ENCODE measurements at places on chromosomes 6 and 20.

GRCh38 chr20:10507052-10507451 is 71.9 kb downstream of the SLX4IP start:
- no peak for DNase-seq

DNA sequence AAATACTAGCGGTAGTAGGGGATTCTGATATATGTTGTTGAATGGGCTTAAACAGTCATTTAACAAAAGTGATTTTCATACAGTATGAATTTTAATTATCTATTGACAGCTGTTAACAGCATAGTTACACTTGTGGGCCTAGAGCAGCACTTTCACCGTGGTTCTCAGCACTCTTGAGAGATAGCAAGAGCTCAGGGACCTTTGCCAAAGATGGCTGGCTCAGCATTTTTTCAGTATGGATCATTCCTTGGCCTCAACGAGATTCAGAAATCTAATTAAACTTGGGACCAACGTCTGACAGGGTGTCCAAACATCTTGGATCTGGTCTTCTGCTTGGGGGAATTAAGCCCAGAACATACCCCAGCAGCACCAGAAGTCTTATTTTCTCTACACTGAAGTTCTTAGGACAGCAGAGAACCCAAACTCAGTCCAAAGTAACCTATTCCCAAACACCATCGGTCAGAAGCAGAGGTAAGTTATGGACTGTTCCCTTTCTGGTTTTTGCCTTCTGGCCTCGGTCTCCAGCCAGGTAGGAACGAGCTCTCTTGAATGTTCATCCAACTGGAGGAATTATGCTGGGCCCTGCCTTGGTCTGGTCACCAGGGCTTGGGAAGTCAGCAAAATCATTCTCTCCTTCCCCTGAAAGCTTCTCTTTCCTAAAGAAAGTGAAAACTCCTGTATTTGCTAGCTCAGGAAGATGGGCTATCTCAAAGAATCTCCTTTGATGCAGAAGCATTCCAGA is 25.7 kb downstream of the PRPH2 start:
- DNase-seq, result no peak

- DNase-seq, result peak; percentile 16
Observed at GRCh38 chr6:137309078-137309762, 90.0 kb upstream of the IFNGR1 start.

- DNase-seq, result peak; percentile 87
Observed at GRCh38 chr6:32439602-32440214, at the start of gene HLA-DRA. Gene HLA-DRA (plus strand): TSS chr6:32439887. CDS start chr6:32439951, 64 bp downstream.

- peak; percentile 15 for DNase-seq
Observed at GRCh38 chr6:142679907-142680700, 264.9 kb downstream of the HIVEP2 start.

DNA sequence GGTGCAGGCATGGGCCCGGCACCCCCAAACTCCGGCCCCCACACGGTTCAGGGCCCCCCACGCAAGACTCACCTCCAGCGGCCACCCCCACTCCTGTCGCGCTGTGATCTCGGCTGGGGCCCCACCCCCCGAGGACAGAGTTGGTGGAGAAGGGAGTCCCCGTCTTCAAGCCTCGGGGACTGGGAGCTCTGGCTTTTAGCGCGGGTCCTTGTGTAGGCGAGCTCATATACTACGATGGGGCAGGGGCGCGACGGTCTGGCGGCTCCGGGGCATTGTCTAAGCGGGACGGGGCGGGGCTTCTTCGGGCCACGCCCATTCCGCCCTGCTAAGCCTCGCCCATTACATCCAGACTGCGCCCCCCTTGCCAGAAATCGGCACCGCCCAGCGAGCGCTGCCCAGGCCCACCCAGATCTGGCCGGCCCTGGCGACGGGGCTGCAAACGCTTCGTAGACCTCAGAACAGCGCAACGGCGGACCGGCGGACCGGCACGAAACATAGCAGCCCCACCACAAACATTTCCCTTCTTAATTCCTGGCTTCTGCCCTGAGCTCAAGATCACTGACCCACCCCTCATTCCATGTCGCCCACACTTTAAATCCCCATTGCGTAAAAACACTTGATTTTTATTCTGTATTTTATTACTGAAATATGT is 1.0 kb upstream of the DDAH2 start:
- DNase-seq, result peak; percentile 58

DNA sequence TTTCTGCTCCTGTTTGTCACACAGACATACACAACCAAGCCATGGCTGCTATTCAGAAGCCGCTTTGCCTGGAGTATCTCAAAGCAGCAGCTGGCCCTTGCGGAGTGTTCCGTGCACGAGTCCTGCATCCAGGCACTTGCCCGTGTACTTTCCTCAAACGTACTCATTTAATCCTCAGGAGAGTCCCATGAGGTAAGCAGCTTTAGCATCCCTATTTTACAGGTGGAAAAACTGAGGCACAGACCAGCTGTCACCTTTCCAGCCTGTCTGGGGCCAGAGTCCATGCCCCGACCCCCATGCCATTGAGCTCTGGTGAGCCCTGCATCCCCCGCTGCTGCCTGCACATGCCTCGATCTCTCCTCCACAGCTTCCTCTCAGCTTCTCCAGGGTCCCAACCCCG is 130.0 kb downstream of the ERMARD start:
- DNase-seq, result no peak

DNA sequence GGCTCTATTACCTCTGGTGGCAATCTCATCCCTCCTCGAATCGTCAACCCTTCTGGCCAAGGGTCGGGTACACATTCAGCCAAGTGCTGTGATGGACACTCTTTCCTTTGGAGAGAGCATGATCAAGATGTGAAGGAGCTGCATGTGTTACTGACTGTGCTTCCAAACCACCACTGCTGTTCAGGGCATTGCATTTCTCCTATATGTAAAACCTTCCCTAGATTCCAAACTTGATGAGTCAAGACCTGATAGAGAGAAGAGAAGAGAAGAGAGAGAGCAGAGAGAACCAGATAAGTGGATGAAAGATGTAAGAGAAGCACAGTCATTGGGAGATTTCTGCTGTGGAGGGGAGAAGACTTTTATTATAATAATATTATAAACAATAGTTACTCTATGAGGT is 162.2 kb downstream of the KCNQ5 start:
- DNase-seq, result no peak

DNA sequence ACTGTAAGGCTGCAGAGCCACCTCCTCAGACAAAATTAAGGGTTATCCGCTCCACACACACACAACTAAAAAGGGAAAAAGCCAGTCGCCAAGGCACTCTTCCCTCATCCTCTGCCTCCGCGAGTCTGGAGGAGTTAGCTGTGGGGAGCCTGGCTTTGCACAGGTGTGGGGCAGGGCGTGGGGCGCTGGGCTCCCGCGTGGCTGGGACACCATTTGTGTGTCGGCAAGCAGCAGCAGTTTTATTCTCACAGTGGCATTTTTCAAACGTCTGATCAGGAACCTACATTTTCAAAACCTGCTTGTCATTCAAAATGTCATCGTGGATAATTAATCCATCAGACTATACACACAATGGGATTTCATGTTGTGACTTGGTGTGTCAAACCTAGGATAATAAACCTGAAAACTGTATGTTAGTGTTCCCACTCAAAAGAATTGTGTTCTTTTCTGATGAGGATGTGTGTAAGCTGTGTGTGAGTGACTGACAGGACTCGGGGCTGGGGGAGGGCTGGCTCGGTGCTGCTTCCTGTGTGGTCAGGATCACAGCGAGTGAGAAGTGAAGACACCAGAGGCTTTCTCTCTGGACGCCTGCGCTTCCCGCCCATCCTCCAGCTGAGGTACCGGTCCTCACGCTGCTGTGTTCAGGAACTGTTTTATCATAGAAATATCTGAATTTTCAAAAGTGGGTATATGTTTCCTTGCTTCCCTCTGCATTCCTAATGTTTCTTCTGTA is 83.1 kb downstream of the IRF4 start:
- DNase-seq, result peak; percentile 70

DNA sequence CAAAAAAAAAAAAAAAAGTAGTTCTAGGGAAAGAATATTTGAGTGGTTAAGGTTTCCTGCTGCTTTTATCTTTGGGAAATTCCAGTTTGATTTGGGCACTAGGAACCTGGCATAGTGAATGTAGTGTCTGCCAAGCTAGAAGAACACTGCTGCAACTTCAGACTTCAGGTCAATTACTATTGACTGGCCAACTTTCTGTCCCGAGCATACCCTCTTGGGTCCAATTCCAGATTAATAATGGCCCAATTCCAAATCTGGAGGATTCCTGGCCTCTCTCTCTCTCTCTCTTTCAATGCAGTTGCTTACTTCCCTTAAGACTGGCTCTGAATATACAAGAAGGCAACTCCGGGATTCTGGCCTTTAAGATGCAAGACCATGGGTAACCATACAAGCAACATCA is 74.9 kb downstream of the ANKEF1 start:
- no peak for DNase-seq

DNA sequence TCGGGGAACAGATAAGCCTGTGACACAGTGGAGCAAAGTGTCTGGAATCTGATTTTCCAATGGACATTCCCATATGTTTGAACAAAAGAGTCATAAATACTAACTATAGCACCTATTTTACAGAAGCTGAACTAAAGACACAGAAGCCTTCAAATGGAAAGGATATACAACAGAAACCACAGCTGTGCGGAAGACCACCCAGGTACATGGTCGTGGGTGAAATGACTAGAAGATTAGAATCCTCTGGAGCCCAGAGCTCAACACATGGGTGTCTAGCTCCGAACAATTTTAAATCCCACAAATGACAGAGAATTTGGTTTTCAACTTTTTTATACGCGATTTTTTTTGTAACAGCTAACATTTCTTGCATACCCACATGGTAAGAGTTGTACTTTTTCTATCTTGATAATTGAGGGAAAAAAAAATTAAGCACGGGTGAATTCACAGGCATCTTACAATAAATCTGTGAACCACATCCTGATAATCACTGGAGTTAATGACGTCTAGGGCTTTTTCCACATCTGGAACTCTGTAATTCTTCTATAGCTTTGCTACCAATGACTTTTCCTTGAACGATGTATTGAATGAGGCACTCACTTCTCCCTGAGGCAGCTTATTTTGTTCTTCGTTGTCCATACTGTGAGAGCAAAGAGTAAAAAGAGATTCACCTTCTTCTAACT is 271.1 kb upstream of the AGPAT4 start:
- no peak for DNase-seq

DNA sequence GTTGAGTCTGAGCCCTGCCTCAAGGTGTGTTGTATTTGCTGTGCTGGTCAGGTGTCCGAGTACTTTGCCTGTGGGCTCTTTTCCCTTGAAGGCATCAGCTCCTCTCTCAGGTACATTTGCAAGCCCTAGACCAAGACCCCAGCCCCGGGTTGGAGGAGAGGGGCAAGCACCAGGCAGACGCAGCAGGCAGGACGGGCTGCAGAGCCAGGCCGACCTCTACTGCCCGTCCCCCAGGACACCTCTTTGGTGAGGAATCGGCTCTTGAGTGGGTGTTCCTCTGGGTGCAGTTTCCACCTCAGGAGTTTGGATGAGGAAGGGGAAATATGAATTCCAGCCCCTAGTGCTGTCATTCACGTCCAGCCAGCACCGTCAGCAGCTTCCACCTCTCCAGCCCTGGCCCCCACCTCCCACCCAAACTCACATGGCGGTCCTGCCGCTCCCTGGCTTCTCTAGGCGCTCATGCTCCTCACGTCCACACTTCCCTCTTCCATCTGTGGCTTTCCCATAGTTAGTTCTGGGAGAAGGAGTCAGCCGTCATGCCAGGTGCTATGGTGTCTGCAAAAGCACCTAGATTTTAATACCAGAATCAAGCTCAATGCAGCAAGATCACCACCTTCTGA is 183.9 kb downstream of the DLL1 start:
- DNase-seq, result no peak

- DNase-seq, result no peak
Observed at GRCh38 chr6:166952121-166952520, 4.2 kb downstream of the RNASET2 start.

GRCh38 chr20:23291575-23292240 is 58.9 kb upstream of the NXT1 start:
- DNase-seq, result no peak

DNA sequence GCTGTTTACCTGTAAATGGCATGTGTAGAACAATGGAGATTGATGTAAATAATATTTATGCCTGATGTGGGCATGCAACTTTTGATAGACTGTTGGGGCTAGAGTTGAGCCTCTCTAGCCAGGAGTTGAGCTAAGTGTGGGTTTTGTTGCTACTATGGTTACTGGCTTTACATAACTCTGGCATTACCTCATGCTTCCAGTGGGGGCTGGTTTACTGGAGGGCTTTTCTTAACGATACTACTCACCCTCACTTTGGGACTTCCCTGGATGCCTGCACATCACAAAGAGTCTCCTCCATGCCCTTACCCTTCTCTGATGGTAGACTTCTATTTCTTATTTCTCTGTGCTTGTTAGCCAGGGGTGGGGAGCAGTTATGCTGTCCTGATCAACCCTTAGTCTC is 524.6 kb upstream of the CDH4 start:
- no peak for DNase-seq

DNA sequence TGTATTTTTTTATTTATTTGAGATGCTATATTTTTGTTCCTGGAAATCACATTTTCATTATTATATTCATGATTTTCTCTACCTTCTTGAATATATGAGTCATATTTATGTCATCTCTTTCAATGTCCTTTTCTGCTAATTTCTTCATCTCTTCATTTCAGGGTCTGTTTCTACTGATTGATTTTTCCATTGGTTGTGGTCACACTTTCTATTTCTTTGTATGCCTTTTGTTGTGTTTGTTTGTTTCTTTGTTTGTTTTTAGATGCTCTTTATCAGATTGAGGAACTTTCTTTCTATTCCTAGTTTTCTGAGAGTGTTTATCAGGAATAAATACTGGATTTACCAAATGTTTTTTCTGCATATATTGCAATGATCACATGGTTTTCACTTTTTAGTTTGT is 16.9 kb upstream of the MDFI start:
- no peak for DNase-seq

GRCh38 chr6:148716811-148717210 is 30.0 kb upstream of the UST start:
- no peak for DNase-seq

DNA sequence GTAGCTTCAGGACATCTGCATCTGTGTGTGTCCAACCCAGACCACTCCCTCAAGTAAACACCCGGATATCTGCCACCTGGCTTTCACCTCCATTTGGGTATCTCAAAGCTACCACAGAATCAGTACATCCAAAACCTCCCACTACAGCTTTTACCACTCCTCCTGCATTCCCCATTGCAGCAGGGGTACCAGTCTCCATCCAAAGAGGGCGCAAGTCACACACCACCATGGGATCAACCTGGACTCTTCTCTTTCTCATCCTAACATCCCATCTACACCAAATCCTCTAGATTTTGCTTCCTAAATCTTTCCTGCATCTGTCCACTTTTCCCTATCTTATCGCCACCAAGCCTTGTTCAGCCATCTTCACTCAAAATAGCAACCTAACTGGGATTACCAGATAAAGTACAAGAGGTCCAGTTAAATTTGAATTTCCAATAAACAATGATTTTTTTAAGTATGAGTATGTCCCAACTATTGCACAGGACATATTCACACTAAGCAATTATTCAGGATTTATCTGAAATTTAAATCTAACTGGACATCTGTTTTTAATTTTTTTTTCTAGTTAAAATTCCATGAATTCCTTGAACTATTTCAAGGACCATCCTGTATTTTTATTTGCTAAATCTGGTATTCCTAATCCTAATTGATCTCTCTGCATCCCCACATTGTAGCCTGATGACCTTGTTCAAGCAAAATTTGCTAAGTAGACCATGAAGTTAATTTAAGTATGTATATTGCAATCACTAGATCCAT is 164.3 kb upstream of the MLN start:
- no peak for DNase-seq

- DNase-seq, result no peak
Observed at GRCh38 chr20:219290-220115, 7.6 kb upstream of the DEFB129 start.

GRCh38 chr20:24691901-24692351 is 222.5 kb downstream of the SYNDIG1 start:
- DNase-seq, result no peak

- DNase-seq, result peak; percentile 60
Observed at GRCh38 chr20:64077876-64078551, 1.3 kb downstream of the RGS19 start.

Data from CD4-positive, alpha-beta T cell treated with Interleukin-15 for 4 hours (primary cell).